ENCODE measurements at places on chromosomes 3 and 15. TPM values are rescaled to one million over a fixed set of nuclear protein-coding genes. Genes with fewer than 3 reads are reported as not detected.

TRAT1 gene
- 0.20 TPM for total RNA-seq

GRCh38 chr3:30368978-30369377 is 237.4 kb upstream of the TGFBR2 start:
- ATAC-seq, result no peak

DNA sequence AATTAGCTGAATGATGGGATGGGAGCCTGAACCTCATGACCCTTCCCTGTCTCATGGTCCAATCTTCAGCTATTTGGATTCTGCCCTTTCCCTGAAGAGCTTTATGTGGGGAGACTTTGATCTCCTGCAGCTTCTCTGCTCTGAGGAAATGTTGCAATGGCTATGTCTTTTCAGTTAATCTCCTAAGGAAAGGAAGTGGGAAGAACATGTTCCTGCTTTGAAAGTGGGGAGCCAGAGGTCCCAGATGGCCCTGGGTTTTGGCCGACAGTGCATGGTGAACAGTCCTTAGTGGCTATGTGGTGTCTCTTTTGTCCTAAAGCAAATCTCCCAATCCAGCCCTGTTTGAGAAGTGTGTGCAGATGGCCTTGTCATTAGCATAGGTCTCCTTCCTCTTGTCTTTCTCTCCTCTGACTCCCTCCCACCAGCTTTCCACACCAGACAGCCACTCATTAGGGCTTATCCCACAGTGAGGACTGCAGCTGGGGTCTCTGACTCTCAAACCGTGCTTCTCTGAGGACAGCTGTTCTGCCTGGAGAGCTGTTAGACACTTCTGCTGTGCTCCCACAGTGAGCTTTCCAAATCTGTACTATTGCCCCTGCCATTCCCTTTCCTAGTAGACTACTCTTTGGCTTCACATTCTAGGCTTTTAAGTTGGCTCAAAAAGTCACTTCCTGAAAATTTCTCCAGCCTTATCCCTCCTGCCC is 365.8 kb upstream of the UMPS start:
- ATAC-seq, result no peak

DNA sequence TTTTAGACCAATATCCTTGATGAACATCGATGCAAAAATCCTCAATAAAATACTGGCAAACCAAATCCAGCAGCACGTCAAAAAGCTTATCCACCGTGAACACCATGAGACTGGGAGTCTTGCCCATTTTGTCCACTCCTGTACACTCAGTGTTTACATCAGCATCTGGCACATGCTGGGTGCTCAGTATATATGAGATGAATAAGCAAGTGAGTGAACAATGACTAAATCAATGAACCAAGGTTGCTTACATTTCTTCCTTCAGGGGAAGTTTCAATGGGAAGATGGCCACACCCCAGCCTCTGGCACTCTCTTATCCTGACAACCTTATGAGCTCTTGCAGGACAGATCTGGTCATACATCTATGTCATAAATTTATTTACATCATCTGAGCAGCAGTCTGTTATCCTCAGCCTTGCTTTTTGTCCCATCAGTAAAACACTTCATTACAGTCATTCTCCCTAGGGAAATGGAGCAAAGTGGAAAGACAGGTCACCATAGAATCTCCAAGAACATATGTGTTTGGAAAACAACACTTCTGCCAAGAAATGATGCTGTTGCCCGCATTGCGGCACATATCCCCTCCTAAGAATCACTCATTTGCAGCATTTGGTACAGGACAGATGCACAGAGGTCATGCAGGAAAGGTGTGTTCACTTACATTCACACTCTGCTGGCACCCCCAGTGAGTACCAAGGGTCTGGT is 171.8 kb upstream of the EIF1B start:
- ATAC-seq, result peak; percentile 72

- no peak for ATAC-seq
These were observed 2.2 kb upstream of the ISLR2 start for GRCh38 chr15:74127954-74128784.

DNA sequence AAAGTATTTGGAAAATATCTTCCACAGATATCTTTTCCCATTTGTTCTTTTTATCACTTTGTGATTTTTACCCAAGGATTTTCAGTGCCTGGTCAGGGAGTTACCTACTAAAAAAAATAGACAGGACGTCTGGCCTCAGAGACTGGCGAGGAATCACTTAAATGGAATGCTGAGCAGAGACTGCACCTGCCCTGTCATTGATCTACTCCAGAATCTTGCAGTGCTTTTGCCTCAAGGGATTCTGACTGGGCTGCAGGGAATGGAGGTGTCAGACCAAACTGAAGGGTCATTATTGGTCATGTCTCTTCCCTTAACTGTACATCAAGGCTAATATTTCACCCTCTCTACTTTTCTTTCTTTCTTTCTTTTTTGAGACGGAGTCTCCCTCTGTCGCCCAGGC is 12.1 kb upstream of the RYR3 start:
- no peak for ATAC-seq

Measured in esophagus mucosa (tissue), 1 donor.